Activated CD4-positive, alpha-beta T cell treated with anti-CD3 and anti-CD28 coated beads for 36 hours (primary cell): ENCODE measurements at places on chromosomes 7 and 10. TPM values are rescaled to one million over a fixed set of nuclear protein-coding genes. Genes with fewer than 3 reads are reported as not detected.

Gene LRRC18
- total RNA-seq, result not detected

Gene SPACDR
- total RNA-seq, result 3.5 TPM

Gene CCDC146
- total RNA-seq, result 1.7 TPM

Gene TAF6
- 54.3 TPM for total RNA-seq

Gene INA
- total RNA-seq, result 0.35 TPM

Gene CNTNAP2
- not detected for total RNA-seq

Gene RPEL1
- not detected for total RNA-seq

Gene HTR5A
- not detected for total RNA-seq

Gene HELLS
- total RNA-seq, result 154 TPM

Gene HABP2
- not detected for total RNA-seq

Gene OR13A1
- not detected for total RNA-seq

Gene OPALIN
- not detected for total RNA-seq

Gene NRAP
- not detected for total RNA-seq

Gene STEAP1B
- total RNA-seq, result 0.23 TPM

Gene GFRA1
- total RNA-seq, result 0.09 TPM

Gene POLR2J3
- 40.4 TPM for total RNA-seq

Gene PTCD1
- 7.7 TPM for total RNA-seq

Gene TAS2R38
- not detected for total RNA-seq

Gene FOXI2
- not detected for total RNA-seq

Gene NPSR1
- total RNA-seq, result not detected

Gene OR2A12
- total RNA-seq, result not detected

Gene PPP1R9A
- total RNA-seq, result not detected

Gene MAPK8
- total RNA-seq, result 35.7 TPM

Gene NXPH1
- total RNA-seq, result not detected

Gene FHIP2A
- 18.6 TPM for total RNA-seq

Gene AEBP1
- total RNA-seq, result 18.3 TPM

Gene TMEM140
- total RNA-seq, result 10.8 TPM

Gene CYP3A7
- not detected for total RNA-seq

Gene SYNPO2L
- total RNA-seq, result not detected

Gene SAP25
- 9.9 TPM for total RNA-seq

Gene ANKRD1
- total RNA-seq, result not detected
